ENCODE measurements at places on chromosomes 6 and 20.

DNA sequence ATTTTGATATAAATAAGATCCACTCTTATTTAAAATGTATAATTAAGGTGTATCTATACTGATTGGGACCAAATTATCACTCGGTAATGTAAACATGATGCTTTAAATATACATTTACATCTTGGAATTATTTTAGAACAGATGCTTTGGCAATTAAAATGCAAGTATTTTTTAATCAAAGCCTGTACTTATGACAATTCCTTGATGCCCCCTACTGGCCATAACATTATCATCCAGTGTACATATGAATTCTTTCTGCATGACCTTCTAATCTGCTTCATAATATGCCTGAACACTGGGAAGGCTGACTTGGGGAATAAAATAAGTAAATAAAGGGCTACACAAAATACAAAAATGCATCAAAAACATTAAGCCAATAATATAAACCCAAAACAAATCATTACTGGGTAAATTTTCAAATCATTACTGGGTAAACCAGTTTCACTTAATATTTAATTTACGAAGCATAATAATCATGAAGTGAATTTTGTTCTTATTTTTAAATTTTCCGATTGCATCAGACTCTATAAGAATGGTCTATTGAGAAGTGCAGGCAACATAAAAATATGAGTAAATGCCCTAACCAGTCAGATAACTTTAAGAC, 65.1 kb downstream of the CGA start:
- peak; percentile 48 for DNase-seq

DNA sequence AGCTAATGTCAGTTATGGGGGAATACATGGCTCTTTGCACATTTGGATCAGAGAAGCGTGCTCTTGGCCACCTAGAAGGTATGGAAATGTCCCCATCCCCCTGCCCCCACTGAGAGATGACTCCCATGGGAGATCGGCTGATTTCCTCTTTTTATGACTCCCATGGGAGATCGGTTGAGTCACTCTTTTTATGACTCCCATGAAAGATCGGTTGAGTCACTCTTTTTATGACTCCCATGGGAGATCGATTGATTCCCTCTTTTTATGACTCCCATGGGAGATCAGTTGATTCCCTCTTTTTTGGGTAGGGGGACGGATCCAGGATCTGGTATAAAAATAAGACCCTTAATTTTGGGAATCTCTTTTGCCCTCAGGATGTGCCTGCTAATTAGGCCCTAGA, 10.3 kb upstream of the TAAR9 start:
- DNase-seq: no peak

- no peak for DNase-seq
Measured at GRCh38 chr6:56528412-56528841, 114.3 kb downstream of the DST start.

DNA sequence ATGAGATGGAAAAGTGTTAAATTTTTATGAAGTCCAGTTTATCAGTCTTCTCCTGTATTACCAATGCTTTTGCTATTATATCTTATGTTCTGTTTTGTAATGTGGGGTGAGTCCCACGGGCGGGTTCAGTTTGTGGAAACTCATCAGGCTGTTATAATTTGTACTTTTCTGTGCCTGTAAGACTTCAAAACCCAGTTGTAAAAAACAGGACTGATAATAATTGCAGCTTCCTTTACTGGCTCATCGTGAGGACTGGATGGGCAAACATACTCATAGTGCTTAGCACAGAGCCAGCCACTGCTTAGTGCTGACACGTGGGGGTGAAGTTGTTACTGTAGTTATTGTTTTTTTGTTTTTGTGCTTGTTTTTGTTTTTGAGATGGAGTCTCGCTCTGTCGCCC, 45.6 kb downstream of the TGM2 start:
- no peak for DNase-seq
